ENCODE measurements at places on chromosomes 3 and 15.

- no peak for DNase-seq
Observed at GRCh38 chr3:43005981-43006380, 26.9 kb downstream of the GASK1A start.

DNA sequence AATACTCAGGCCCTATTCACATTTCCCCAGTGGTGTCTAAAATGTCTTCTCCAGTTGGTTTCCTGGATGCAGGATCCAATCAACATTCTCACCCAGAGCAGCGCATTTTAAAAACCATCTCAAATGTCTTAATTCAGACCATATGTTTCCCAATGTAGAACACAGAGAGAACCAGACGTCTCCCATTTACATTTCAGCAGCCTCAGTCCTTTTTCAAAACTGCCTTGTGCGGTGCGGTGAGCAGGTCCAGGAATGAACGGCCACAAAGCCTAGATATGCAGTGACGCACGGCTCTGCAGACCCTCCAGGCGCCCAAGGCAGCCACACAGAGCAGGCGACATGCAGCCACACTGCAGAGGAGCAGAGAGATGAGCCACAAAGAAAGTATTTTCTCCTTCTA, 66.1 kb upstream of the MEX3B start:
- DNase-seq, result no peak

GRCh38 chr3:5298453-5298852, 110.9 kb downstream of the EDEM1 start:
- no peak for DNase-seq

GRCh38 chr3:48372862-48373435, 930 bp downstream of the FBXW12 start:
- DNase-seq, result no peak

- no peak for DNase-seq
Observed at GRCh38 chr3:183921096-183921495, 36.4 kb upstream of the PARL start.

DNA sequence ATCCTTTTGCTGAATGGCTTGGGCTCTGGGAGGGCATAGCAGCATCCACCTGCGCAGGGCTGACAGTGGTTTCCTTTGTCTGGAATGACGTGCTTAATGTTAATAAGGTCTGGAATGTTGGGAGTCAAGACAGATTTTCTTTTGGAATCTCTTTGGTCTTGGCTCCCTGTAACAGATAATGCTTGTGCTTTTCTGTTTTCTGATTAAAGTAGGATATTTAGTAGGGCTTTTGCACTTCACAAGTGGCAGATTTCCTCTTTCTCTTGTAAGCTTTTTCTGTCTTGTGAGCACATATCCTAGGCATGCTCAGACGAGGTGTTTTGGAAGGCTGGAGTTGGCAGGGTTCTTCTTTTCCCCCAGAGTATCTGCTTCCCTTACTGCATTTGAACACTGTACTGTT, 189.6 kb downstream of the GHSR start:
- no peak for DNase-seq

DNA sequence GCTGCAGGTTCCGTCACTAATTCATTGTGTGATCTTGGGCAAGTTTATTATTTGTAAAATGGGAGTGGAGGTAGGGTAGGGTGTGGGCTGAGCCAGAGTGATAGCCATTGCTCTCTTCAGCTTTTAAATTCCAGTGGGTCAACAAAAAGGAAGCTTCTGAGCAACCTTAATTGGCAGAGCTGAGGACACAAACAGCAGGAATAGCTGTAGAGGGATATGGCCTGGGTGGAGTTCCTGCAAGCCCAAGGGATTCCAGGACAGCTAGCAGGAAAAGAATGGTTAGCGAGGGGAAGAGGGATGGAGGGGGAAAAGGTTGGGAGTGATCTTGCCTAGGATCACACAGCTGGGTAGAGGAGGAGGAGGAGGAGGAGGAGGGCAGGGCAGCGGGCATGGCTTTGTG, 11.4 kb downstream of the CCK start:
- no peak for DNase-seq

Data from H4 (cell line).